ENCODE measurements at places on chromosomes 6 and 20.

DNA sequence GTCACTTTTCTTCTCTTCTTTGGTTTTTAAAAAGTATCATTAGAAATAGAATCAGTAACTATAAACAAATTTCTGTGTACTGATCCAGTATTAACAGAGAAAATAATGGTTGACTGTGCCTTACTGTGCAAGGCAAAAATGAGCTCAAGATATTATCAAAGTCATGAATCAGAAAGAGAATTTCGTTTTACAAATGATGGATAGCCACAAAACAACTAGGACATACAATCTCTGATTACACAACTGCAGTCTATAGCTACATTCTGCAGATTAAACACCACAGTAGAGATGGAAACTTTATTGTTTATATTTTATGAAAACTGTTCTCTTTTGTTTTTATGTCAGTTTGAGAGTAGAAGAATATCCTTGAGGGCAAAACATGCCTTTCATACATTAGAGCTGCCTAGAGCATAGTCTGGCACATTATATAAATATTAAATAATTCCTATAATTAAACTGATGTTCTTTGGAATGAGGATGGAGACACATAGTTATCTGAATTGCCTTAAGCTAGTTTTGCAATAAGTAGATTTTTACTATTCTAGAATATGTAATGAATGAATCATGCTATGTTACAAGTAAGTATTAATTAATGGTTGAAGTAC is 333.1 kb downstream of the LAMA2 start:
- no peak for DNase-seq

GRCh38 chr6:1040393-1040792 is 271.5 kb upstream of the FOXQ1 start:
- DNase-seq: no peak

GRCh38 chr6:124769811-124770544 is 192.3 kb upstream of the RNF217 start:
- no peak for DNase-seq

- DNase-seq: no peak
Measured at GRCh38 chr20:58246346-58246745, 17.9 kb upstream of the ANKRD60 start.

DNA sequence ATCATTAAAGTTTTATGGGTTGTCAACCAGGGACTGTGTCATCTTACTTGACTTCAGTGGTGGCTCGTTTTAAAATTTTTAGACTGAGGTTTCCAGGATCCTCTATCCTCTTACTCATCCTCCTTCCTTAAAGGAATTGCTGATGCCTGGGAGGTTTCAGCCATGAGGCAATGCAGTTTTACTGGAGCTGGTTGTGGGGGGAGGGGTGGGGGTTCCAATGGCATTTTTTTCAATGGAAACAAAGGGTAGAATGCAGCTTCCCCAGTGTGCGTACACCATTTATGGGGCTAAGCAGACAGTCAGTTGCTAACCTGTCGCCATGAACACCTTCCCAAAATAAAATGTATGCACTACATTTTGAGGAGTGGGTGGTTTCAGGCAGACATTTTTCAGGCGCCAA is 88.0 kb downstream of the METTL24 start:
- no peak for DNase-seq

DNA sequence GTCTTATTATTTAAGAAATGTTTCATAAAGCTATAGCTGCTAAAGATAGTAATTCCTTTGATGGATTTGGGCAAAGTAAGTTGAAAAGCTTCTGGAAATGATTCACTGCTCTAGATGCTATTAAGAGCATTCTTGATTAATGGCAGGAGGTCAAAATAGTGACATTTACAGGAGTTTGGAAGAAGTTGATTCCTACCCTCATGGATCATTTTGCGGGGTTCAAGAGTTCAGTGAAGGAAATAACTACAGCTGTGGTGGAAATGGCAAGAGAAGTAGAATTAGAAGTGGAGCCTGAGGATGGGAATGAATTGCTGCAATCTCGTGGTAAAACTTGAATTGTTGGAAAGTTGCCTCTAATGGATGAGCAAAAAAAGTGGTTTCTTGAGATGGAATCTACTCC is 316.1 kb downstream of the UTRN start:
- no peak for DNase-seq

DNA sequence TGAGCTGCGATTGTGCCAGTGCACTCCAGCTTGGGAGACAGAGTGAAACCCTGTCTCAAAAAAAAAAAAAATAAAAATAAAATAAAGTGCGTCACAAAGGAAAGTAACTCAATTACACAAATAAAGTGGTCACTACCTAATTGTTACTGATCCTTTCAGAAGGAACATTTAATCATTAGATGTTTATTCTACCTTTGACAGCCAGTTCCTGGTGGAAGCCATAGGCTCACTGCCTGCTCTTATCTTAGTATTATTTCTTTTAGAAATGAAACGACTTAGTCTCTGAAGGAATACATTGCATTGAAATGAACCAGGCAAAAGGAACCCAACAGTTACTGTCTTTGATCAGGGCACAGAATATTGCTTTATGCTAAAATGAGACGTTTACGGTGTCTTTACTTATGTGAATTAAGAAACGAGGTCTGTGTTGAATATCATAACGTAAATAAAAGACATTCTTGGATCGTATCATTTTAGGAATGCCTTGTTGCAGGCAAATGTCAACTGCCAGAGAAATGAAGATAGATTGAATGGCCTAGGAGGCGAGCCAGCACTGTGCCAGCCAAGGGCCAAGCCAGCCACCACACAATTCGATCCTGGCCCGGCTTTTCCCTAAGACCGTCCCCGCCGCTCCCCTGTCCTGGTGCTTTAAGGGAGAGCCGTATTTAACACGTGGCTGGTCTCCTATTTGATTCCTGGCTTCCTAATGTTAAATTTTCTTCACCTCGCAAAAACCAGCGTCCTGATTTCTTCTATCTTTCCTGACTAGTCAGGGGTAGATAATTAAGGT is 136.7 kb upstream of the GMDS start:
- DNase-seq: no peak

DNA sequence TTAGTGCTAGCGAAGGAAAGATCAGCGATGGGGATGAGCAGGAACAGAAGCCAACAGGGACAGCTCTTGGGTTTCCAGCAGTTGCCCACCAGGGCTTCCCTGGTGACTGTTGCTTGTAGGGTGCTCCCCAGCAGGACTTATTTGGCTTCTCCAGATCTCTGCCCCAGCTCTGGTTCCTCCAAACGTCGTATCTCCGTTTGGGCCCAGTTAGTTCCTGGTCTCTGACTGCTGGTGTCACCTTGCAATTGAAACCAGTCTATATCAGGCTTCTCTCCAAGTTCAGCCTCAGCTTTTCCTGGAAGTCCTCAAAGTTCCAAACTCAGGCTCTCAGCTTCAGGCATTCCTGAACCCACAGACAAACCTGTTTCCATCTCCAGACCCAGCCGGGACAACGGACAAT is 70.8 kb upstream of the NXT1 start:
- DNase-seq: no peak

- no peak for DNase-seq
Measured at GRCh38 chr6:160227769-160228161, 30.9 kb downstream of the SLC22A2 start.

DNA sequence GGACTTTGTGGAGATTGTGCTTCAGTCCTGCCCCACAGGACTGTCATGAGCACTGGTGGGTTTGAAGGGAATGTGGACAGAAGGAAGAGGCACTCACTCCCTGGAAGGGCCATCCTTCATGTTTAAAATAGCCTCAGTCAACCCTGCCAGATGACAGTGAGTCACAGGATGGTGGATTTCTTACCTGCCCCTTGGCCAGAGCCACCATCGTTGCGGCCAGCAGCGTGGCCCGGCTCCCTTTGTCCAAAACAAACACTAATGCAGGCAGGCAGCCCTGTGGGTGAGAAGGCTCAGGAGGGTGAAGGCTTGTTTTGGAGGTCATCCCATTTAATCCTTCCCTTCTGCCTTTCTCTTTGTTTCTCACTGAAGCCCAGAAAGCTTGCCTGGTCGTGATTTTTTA is 422.7 kb downstream of the CD83 start:
- no peak for DNase-seq

DNA sequence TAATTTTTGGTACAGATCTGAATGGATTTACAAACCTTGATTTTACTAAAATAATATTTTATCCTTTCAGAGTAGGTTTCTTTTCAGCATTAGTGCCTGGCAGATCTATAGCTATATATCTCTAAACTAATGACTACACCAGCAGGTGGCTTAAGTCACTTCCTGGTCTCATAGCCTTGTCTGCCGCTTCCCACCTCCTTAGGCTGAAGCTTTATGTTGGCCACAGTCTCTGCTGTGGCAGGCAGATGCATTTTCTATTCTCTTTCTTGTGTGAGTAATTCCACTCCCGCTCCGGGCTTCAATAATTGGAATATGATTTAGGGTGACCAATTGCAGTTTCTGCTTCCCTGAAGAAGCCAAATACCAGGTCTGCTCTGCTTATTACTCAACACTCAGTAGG is 226.8 kb upstream of the HS3ST5 start:
- no peak for DNase-seq

DNA sequence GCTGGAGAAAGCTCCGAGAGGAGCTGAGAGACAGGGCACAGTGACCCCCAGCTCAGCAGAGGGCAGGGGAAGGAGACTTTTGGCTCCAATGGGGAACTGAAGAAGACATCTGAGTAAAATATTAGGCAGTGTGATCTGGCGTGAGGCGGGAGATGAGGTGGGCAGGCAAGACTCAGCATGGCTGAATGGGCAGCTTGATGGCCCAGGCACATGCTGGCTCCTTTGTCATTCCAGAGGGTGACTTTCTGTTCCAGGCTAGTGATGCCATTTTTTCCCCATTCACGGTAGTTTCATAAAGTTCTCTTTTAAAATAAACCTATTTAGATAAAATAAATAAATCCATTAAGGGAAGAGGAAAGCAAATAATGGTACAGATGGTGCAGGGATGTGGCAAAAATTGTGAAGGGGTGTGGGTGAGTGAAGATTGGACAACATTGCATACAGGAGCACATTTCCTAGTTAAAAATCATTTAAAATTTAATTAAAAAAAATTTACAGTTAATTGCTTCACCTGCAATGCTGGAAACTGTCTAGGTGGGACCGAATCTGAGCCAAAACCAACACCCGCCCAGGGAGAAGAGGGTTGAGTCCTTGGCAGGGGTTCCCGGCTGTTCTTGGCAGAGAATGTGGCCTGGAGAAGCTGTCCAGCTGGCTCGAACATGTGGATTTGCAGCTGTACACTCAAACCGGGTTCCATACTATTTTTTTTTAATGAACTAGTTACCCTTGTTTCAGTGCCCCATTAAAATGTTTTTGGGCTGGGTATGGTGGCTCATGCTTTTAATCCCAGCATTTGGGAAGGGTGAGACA is 41.7 kb upstream of the PRELID3B start:
- no peak for DNase-seq

- DNase-seq: no peak
Measured at GRCh38 chr6:150027806-150028565, 2.7 kb upstream of the RAET1L start.

- no peak for DNase-seq
Measured at GRCh38 chr6:46521464-46521971, 30.3 kb upstream of the RCAN2 start.

GRCh38 chr20:61562897-61563504 is 310.9 kb downstream of the CDH4 start:
- no peak for DNase-seq

- no peak for DNase-seq
Measured at GRCh38 chr6:75751443-75751842, 2.4 kb downstream of the MYO6 start.

- peak; percentile 32 for DNase-seq
Measured at GRCh38 chr20:20360464-20360863, 7.4 kb upstream of the INSM1 start.

DNA sequence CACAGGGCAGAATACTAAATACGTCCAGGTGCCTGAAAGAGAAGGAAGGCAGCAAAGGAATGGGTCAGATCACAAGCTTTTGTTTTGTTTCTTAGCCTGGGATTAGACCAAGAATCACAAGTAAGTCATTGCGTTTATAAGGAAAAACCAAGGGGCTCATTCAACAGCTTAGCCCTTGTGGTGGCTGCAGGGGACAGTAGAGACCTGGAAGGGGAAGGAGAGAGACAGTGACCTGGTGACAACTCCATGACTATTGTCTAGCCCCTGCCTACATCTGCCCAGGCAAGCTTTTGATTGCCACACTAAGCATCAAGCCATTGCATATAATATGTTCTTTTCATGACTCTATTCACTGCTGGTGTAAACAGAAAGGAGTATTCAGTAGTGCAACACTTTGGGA is 30.2 kb upstream of the TBC1D7 start:
- DNase-seq: no peak

- no peak for DNase-seq
Measured at GRCh38 chr6:14453712-14454472, 336.3 kb downstream of the CD83 start.

GRCh38 chr6:88445188-88445965 is 279.2 kb upstream of the CNR1 start:
- no peak for DNase-seq

DNA sequence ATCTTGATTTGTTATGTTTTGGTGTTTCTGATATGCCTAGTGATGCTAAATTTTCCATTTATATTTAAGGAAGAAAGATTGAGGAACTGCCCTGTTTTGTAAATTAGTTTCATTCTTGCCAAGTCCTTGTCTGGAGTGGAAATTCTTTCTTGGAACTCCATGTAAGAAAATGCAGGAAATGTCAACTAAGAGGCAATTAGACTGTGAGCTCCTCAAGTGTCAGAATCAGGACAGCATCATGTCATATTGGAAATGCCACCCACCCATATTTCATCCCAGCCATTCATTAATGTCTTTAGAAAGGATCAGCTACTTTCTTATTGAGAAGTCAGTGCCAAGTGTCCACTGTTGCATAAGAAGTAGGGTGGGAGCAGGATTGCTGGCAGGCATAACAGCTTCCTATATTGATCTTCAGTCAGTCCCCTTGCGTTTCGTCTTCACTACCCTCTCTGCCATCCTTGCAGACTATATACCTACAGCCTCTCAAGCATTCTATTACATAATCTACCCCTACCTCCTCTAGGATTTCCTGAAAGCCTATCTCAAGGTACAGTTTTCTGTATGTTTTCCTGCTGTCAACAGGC is 42.4 kb downstream of the HAO1 start:
- no peak for DNase-seq

All from amniotic stem cell (primary cell).